Spleen (tissue), 13 donors: ENCODE measurements at places on chromosomes 1 and 21. TPM values are rescaled to one million over a fixed set of nuclear protein-coding genes. Genes with fewer than 3 reads are reported as not detected.
A peak's percentile ranks its signal among the peaks of the same experiment; 100 is the strongest.

DNA sequence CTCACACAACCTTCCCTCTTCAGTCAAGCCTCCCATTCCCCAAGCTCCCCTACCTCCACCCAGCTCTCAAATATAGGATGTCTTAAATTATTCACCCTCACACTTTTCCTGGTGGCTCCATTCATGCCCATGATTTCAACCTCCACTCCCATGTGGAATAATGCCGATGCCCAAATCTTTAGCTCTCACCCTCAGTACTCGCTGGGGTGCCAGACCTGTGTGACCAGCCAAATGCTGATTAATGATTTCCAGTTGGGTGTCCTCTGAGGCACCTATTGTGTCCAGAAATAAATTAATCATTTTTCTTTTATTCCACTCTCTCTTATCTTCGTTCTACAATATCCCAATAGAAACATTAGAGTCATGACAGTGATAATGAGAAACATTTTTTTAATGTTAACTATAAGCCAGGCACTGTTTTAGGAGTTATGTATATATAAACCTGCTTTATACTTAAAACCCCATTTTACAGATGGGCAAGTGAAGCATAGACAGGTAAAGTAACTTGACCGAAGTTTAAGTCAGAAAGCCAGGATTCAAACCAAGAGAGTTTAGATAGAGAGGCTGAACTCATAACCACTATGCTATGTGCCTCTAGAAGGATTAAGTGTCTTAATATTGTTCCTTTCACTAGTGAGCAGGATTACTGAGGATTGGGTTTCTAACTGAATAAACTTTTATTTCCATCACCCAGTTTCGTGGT lies 209.7 kb downstream of the DUSP10 start:
- H3K36me3 ChIP-seq = no peaks in the 10 kb centered on the region
- no peaks in the 10 kb centered on the region for H3K4me1 ChIP-seq
- H3K4me3 ChIP-seq = no peak overlapping the region
- no peak overlapping the region for H3K27ac ChIP-seq
- no peak for DNase-seq

- H3K4me3 ChIP-seq = no peak overlapping the region
- H3K4me1 ChIP-seq = peaks cover 7% of the 10 kb centered on the region
- DNase-seq = no peak
- no peaks in the 10 kb centered on the region for H3K36me3 ChIP-seq
- H3K27ac ChIP-seq = no peak overlapping the region
Observed at GRCh38 chr1:42981255-42981805, 22.7 kb upstream of the SLC2A1 start.

GRCh38 chr1:211753649-211754251 lies 76.8 kb downstream of the LPGAT1 start:
- no peak overlapping the region for H3K27ac ChIP-seq
- DNase-seq = no peak
- peaks cover 17% of the 10 kb centered on the region for H3K36me3 ChIP-seq
- no peak overlapping the region for H3K4me3 ChIP-seq
- no peaks in the 10 kb centered on the region for H3K27me3 ChIP-seq

- no peaks in the 10 kb centered on the region for H3K36me3 ChIP-seq
- H3K27me3 ChIP-seq = no peaks in the 10 kb centered on the region
- H3K4me3 ChIP-seq = peak overlapping the region; percentile 4
- peaks cover 28% of the 10 kb centered on the region for H3K4me1 ChIP-seq
Observed at GRCh38 chr1:156814571-156815260, 1.9 kb downstream of the SH2D2A start.

DNA sequence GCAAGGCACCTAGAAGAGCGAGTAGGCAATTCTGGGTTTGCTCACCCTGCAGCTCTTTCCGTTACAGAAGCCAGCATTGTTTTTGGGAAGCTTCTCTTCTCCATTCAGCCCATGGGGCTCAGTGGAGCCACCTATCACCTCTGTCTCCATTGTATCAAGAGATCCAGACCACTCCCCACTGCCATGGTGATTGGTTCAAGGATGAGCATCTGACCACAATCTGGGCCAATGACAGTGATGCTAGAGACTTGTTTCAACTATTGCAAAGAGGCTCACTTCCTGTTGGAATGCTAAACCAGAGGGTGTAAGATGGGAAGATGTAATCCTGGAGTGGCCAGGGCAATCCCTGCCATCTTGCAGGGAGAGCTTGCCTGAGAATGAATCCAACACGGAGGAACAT lies 6.6 kb downstream of the SPATA21 start:
- no peak for DNase-seq
- no peak overlapping the region for H3K4me3 ChIP-seq

DNA sequence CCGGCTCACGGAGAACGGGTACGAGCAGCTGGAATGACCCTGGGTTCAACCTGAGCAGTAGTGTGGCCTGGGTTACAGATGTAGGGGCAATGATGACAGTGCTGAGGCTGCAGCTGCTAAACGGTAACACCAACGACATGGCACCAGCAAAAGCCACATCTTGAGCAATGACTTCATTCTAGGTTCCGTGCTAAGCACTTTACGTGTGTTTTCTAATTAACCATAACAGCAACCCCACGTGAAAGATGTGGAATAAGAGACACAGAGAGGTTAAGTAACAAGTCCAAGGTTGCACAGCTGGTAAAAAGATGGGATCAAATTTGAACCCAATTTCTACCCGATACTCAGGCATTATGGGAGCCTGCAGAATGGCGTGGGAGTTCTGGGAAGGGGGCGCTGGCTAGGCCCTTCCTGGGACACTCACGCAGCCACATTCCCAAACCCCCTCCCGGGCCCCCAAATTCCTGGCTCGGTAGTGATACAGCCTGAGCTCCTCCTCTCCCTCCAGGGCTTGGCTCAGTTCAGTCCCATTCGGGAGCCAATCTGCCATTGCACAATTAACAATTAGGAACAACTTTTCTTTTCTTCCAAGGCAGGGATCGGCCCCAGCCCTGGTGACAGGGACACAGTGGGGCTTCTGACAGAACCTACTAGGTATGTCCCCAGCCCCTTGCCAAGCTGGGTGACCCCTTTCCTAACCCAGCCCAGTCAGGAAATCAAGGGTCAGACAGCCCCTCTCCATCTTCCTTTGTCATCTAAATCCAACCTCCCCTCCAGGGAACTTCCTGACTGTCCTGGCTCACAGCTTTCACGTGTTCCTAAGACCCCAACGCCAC lies 23.8 kb upstream of the ECE1 start:
- DNase-seq = no peak
- H3K27ac ChIP-seq = peak overlapping the region; percentile 8
- peaks cover 49% of the 10 kb centered on the region for H3K4me1 ChIP-seq

GRCh38 chr1:173562813-173563212 lies 40.1 kb downstream of the SLC9C2 start:
- no peaks in the 10 kb centered on the region for H3K27me3 ChIP-seq
- H3K27ac ChIP-seq = no peak overlapping the region
- H3K4me1 ChIP-seq = no peaks in the 10 kb centered on the region
- no peak for DNase-seq
- no peaks in the 10 kb centered on the region for H3K36me3 ChIP-seq

RGS7 gene
- 0.35 TPM for polyA plus RNA-seq

SLFNL1 gene
- polyA plus RNA-seq = 0.21 TPM
